Subcutaneous preadipocyte (primary cell): ENCODE measurements at places on chromosomes 2 and 18. TPM values are rescaled to one million over a fixed set of nuclear protein-coding genes. Genes with fewer than 3 reads are reported as not detected.

Gene RNF152
- 0.37 and 1.2 TPM in 2 replicates for total RNA-seq

Gene MROH2A
- total RNA-seq: not detected in 2 replicates

Gene TTC31
- total RNA-seq: 12.9 and 16.0 TPM in 2 replicates

Gene GPR75
- 1.8 and 4.1 TPM in 2 replicates for total RNA-seq

Gene UPP2
- not detected in 2 replicates for total RNA-seq

Gene D2HGDH
- total RNA-seq: 10.9 and 13.6 TPM in 2 replicates

Gene NEU2
- total RNA-seq: not detected in 2 replicates

Gene CHRNG
- total RNA-seq: not detected in 2 replicates

Gene MAP4K3
- 40.4 and 99.1 TPM in 2 replicates for total RNA-seq

Gene CXCR4
- total RNA-seq: not detected in 2 replicates

Gene CHRND
- total RNA-seq: not detected in 2 replicates

Gene GCC2
- 20.2 and 25.2 TPM in 2 replicates for total RNA-seq
